ENCODE measurements at places on chromosomes 2 and 18.
A peak's percentile ranks its signal among the peaks of the same experiment; 100 is the strongest.

DNA sequence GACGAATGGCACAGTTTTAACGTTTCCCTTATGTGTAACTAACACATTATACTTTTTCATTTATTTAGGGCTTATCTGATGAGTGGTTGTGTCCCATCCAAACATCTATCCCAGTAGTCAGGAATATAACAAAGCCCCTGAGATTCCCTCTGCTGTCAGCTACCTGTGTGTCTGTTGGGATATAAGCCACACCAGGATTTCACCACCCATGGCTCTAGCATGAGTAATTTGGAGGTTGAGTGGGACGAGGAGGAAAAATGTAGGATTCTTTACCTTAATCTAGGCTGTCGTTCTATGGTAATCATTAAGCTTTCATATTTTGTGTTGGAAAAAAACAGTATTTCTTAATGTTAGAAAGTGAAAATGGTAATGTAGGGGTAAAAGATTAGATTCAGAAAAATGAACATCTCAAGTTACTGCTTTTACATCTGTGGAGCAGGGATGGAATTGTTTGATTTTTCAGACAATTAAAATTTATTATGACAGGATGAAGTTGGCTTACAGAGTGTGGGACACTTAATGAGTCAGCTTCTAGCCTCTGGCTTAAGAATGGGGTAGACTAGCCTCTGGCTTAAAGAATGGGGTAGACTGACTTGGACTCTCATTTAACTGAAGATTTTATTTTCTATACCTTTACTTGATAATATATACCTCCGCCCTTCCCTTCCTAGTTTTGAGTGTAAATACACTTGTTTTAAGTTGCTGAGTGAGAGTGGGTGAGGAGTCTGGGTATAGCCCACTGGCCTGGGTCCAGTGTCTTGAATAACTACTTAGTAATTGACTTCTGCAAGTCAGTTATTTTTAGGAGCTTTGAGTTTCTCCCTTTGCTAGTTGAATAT, 88.5 kb upstream of the RANBP2 start:
- no peaks in the 10 kb centered on the region for H3K36me3 ChIP-seq
- H3K27ac ChIP-seq: no peak overlapping the region
- no peaks in the 10 kb centered on the region for H3K27me3 ChIP-seq

GRCh38 chr2:219687272-219687671, 59.8 kb downstream of the SLC4A3 start:
- no peak overlapping the region for H3K27ac ChIP-seq
- H3K4me1 ChIP-seq: peaks cover 6% of the 10 kb centered on the region
- H3K36me3 ChIP-seq: no peaks in the 10 kb centered on the region
- no peak overlapping the region for H3K4me3 ChIP-seq
- H3K27me3 ChIP-seq: no peaks in the 10 kb centered on the region
- DNase-seq: no peak

GRCh38 chr18:11674119-11674518, 14.9 kb upstream of the GNAL start:
- no peaks in the 10 kb centered on the region for H3K36me3 ChIP-seq
- H3K27ac ChIP-seq: no peak overlapping the region
- no peak overlapping the region for H3K4me3 ChIP-seq
- H3K4me1 ChIP-seq: no peaks in the 10 kb centered on the region
- DNase-seq: no peak

DNA sequence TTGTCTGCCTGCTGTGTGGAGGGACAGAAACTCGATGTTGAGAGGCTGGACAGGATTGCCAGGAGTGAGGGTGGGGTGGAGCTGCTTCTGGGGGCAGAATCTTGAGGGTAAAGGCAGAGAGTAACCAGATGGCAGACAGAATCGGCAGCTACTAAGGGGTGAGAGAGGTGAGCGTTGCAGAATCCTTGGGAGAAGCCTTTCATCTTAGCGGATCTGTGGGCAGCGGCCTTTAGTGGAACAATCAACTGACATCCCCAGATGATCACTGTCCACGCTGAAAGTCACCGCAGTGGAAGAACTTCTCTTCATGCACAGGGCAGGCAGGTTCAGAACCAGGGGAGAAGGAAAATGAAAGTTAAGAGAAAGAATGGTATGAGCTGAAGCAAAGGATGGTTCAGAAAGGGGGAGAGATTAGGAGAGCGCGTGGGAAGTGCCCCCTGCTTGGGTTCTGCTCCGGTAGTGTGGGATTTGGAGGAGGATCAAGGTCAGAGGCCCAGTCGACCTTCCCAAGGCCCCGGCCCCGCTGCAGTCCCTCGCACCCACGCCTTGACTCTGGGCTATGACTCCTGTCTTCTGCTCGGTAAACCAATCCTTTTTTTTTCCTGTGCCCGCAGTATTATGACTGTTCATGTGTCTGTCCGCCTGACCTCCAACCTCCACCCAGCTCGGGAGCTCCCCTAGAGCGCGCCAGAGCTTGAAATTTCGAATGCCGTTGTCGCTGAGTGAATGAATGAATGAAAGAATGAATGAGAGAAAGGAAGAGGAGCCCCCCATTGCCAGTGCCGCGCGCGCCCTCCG, 584 bp downstream of the BOLA3 start:
- peaks cover 26% of the 10 kb centered on the region for H3K4me1 ChIP-seq
- H3K36me3 ChIP-seq: no peaks in the 10 kb centered on the region
- peak overlapping the region; percentile 38 for H3K27ac ChIP-seq
- DNase-seq: no peak

- DNase-seq: no peak
- no peaks in the 10 kb centered on the region for H3K27me3 ChIP-seq
- no peak overlapping the region for H3K4me3 ChIP-seq
- H3K27ac ChIP-seq: no peak overlapping the region
- H3K36me3 ChIP-seq: no peaks in the 10 kb centered on the region
- no peaks in the 10 kb centered on the region for H3K4me1 ChIP-seq
Measured at GRCh38 chr18:3036108-3036507, 23.2 kb upstream of the LPIN2 start.

DNA sequence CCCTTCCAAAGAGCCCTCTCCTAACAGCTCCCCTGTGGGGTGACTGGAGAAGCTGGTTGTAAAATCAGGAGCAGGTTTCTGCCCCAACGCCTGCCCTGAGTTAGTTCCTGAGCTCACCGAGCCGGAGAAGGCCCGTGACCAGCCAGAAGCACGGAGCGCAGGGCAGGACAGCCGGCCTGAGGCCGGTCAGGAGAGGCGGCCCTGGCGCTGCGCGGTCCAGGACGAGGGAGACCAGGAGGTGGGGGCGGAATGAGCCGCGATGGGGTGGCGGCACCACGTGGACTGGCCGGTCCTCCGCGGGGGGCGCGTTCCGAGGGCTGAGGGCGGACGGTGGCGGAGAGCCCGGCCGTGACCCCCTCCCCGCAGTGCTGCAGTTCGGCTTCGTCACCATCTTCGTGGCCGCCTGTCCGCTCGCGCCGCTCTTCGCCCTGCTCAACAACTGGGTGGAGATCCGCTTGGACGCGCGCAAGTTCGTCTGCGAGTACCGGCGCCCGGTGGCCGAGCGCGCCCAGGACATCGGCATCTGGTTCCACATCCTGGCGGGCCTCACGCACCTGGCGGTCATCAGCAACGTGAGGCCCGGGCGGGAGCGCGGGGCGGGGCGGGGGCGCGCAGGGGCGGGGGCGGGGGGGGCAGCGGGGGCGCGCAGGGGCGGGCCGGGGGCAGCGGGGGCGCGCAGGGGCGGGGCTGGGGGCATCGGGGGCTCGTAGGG, 29.0 kb downstream of the ANO7 start:
- H3K36me3 ChIP-seq: no peaks in the 10 kb centered on the region
- peak; percentile 78 for DNase-seq
- H3K4me3 ChIP-seq: no peak overlapping the region
- H3K4me1 ChIP-seq: peaks cover 17% of the 10 kb centered on the region
- H3K27ac ChIP-seq: peak overlapping the region; percentile 84

- H3K36me3 ChIP-seq: no peaks in the 10 kb centered on the region
- peak; percentile 22 for DNase-seq
- H3K4me3 ChIP-seq: no peak overlapping the region
- no peaks in the 10 kb centered on the region for H3K4me1 ChIP-seq
- no peak overlapping the region for H3K27ac ChIP-seq
Measured at GRCh38 chr2:32825291-32825712, 121.5 kb upstream of the LTBP1 start.

DNA sequence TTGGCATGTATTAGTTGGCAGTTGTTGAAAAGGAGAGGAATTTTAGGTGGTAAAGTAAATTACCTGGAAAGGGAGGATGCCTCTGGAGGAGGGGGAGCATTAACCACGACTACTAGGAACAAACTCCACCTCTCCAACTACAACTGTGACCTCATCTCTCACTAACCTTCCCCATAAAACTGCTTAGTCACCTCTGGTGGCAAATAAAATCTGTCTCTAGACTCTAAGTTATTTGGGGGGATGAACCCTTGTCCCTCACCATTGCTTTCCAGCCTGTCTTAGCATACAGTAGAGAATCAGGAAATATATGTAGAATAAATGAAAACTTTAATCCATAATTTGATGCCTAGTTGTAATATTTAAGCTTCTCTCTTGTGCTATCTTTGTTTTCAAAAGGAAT, 27.6 kb upstream of the MYO1B start:
- peaks cover 29% of the 10 kb centered on the region for H3K4me1 ChIP-seq
- H3K27me3 ChIP-seq: no peaks in the 10 kb centered on the region
- DNase-seq: no peak
- no peaks in the 10 kb centered on the region for H3K36me3 ChIP-seq
- no peak overlapping the region for H3K4me3 ChIP-seq
- no peak overlapping the region for H3K27ac ChIP-seq

- no peak for DNase-seq
- no peaks in the 10 kb centered on the region for H3K4me1 ChIP-seq
- H3K4me3 ChIP-seq: no peak overlapping the region
- H3K27ac ChIP-seq: no peak overlapping the region
- H3K27me3 ChIP-seq: no peaks in the 10 kb centered on the region
- H3K36me3 ChIP-seq: no peaks in the 10 kb centered on the region
Measured at GRCh38 chr2:222701233-222701632, 29.8 kb downstream of the MOGAT1 start.

- H3K27ac ChIP-seq: no peak overlapping the region
- no peaks in the 10 kb centered on the region for H3K27me3 ChIP-seq
- no peaks in the 10 kb centered on the region for H3K4me1 ChIP-seq
- H3K36me3 ChIP-seq: no peaks in the 10 kb centered on the region
- no peak overlapping the region for H3K4me3 ChIP-seq
- no peak for DNase-seq
Measured at GRCh38 chr2:31271851-31272267, 37.9 kb downstream of the EHD3 start.

DNA sequence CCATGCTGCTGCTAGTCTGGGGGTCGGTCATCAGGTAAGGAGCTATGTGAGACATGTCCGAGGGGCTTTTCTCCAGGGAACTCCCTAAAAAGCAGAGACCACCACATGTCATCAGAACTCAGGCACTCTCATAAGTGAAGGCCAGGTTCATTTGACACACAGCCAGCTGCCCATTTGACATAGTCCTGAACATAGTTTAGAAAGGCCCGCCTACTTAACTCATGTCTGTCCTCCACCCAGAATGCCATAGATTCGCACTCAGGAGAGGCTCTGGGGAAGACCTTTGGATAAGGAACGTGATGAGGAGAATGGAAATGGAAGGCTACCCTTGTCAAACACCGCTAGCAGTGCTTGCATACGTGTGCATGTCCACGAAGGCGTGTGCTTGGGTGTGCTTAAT, 157.2 kb downstream of the PTGR3 start:
- DNase-seq: no peak
- H3K4me1 ChIP-seq: no peaks in the 10 kb centered on the region
- no peak overlapping the region for H3K27ac ChIP-seq
- no peaks in the 10 kb centered on the region for H3K27me3 ChIP-seq
- H3K36me3 ChIP-seq: no peaks in the 10 kb centered on the region
- no peak overlapping the region for H3K4me3 ChIP-seq

GRCh38 chr2:74742471-74742870, 88.4 kb downstream of the SEMA4F start:
- H3K36me3 ChIP-seq: no peaks in the 10 kb centered on the region
- H3K4me1 ChIP-seq: no peaks in the 10 kb centered on the region
- no peak overlapping the region for H3K4me3 ChIP-seq

DNA sequence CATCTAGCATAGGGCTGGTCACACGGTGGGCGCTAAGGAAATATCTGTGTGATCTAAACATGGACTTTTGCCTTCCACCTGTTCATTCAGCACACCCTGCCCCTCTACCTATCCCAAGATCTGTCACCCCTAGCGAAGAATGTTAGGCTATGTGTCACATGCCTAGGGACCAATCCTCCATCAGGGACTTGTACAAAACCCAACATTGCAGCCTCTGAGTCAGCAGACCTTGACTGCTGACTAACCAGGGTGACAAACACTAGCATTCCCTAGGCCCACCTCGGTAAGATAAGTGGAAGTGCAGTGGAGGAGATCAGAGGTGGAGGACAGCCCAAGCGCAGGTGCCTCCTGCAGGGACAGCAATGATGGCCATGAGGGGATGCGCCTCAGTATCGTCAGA, 99.2 kb downstream of the SOX11 start:
- H3K36me3 ChIP-seq: no peaks in the 10 kb centered on the region
- H3K27me3 ChIP-seq: no peaks in the 10 kb centered on the region
- H3K27ac ChIP-seq: no peak overlapping the region
- no peak for DNase-seq
- no peak overlapping the region for H3K4me3 ChIP-seq

GRCh38 chr18:55096263-55096951, 137.1 kb upstream of the CCDC68 start:
- no peaks in the 10 kb centered on the region for H3K4me1 ChIP-seq
- no peaks in the 10 kb centered on the region for H3K27me3 ChIP-seq
- H3K27ac ChIP-seq: no peak overlapping the region
- no peak overlapping the region for H3K4me3 ChIP-seq
- DNase-seq: peak; percentile 16

- no peak for DNase-seq
- no peaks in the 10 kb centered on the region for H3K27me3 ChIP-seq
Measured at GRCh38 chr2:142937347-142937746, 59.9 kb downstream of the KYNU start.

- H3K4me1 ChIP-seq: no peaks in the 10 kb centered on the region
- H3K4me3 ChIP-seq: no peak overlapping the region
- no peak overlapping the region for H3K27ac ChIP-seq
- DNase-seq: no peak
- H3K36me3 ChIP-seq: peaks cover 5% of the 10 kb centered on the region
Measured at GRCh38 chr18:79915161-79916127, 36.0 kb downstream of the SLC66A2 start.

DNA sequence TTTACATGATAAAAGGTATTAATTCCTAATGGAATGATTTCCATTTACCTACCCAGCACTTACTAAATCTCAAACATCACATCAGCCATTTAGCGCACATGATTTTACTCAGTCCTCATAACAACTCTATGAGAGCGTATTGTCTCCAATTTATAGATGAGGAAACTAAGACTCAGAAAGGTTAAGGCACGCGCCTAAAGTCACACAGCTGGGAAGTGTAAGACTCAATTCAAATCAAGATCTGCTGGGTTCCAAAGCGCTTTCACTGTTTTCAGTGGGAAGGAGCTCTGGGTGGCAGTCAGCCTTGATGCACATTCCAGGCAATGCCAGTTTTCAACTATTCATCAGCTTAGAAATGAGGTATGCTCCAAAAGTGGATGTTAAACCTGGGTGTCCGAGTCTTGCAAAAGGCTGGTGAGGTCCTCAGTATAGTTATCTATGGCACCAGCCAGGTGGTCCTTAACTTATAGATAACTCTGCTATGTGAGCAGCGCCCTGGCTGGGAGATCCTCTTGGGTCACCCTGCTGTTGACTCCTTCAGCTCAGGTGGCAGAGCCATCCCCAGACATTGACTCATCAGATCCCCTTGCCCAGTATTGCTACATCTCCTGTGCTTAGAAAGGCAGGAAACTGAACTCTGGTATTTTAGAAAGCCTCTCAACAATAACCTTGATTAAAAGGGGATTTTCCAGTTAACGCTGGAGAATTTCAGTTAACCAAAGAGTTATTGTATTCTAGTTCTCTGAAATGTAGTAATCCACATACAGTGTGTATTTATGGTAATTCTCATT, 47.1 kb downstream of the SLC4A1AP start:
- peaks cover 31% of the 10 kb centered on the region for H3K4me1 ChIP-seq
- no peak for DNase-seq
- no peaks in the 10 kb centered on the region for H3K36me3 ChIP-seq
- H3K27me3 ChIP-seq: peaks cover 4% of the 10 kb centered on the region
- no peak overlapping the region for H3K4me3 ChIP-seq

All from body of pancreas (tissue), 4 donors.